ENCODE measurements at places on chromosomes 6 and 20.

DNA sequence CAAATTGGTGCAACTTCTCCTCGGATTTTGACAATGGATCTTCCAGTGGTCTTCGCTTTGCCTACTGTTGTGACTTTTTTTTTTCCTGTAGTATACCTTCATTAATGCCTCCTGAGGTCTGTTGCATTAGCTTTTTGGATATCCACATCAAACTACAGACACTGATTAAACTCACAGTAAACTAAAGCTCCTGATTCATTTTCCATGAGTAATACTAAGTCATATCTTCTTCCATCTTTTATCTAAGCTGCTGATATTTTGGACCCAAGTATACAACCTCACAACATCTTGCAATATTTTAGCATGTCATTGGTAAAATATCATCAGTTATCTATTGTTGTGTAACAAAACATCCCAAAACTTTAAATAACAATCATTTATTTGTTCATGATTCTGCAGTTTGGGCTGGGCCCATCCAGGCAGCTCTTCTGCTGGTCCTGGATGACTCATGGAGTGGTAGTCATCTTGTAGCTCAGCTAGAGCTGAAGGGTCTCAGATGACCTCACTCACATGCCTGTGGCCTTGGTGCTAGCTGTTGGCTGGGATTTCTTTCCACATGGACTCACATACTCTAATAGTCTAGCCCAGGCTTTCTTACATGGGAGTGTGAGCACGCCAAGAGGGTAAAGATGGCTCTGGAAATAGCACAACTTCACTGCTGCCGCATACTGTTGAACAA, 78.3 kb upstream of the SRSF6 start:
- DNase-seq = no peak

DNA sequence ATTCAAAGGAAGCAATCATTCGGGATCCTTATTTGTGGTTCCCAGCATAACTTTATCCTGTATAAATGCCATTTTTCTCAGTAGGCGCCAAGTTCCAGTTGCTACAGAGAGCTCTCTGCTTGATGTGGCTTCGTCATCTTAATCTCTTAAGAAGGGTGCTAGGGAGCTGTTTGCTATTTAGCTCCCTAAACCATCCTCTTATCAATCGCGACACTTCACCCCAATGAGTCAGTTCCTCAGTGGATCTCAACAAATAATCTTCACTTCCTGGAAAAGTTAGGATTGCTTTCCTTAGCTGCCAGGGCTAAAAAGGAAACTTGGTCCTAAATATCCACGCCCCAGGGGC, 1.3 kb upstream of the NKAIN2 start:
- no peak for DNase-seq

DNA sequence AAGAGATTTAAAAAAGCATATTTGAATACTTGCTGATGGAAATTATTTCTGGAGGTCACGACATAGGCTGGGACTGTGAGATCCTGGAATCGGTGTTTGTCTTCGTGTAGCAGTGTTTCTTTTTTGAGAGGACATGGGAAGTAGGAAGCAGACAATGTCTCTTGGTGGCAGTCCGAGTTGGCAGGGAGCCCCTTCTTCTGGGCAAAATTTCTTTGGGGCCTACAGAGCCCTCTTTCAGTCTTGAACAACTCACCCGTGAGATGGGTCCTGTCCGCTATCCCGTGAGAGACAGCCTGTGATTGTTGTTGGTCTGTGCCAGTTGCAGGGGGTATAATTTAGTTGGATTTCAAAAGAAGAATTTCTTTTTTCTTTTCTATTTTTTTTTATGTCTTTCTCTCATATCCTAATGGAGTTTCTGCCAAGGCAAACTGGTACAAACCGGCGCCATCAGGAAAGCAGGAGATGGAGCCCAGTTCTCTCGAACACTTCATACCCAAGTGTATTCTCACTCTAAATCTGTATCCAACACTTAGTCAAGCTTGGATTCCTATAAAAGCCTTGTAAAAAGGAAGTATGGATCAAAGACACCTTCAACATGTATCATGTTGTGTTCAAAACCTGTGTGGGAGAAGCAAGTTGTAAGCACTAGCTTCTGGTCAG, 785.1 kb downstream of the MAFB start:
- DNase-seq = no peak

GRCh38 chr6:33812669-33813068, 8.9 kb upstream of the MLN start:
- peak; percentile 31 for DNase-seq

GRCh38 chr6:15441215-15441868, 195.5 kb downstream of the JARID2 start:
- DNase-seq = peak; percentile 73

DNA sequence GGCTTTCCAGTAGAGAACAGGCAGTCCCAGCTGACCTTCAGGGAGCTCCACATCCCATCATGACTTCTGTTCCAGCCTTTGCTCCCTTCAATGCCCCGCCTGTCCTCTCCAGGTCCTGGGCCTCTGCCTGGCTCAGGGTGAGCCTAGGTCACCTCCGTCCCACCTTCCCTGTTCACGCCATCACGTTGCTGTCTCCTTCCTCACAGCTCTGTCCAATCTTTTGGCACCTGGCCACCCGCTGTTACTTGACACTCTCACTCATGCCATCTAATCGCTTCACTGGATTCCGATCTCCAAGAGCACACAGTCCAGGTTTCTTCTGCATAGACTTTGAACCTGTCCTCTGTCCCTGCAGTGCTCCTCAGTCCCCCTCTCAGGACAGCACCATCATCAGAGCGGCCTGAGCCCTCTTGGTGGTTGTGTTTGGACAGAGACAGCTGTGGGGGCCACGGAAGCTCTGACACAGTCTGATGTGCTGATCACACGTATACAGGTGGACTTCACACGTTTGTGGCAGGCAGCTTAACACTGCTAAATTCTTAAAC, 34.7 kb upstream of the TIAM2 start:
- DNase-seq = no peak
